ENCODE measurements at places on chromosomes 6 and 20. TPM values are rescaled to one million over a fixed set of nuclear protein-coding genes. Genes with fewer than 3 reads are reported as not detected.

Gene SLC22A16
- total RNA-seq, result not detected

Gene CASS4
- 0.09 TPM for total RNA-seq

Gene CTAGE9
- not detected for total RNA-seq

Gene SMPDL3A
- 2.5 TPM for total RNA-seq

Gene ANGPT4
- total RNA-seq, result 0.03 TPM

Gene POPDC3
- total RNA-seq, result 30.1 TPM

Gene VGLL2
- total RNA-seq, result not detected

Gene FRK
- 1.4 TPM for total RNA-seq

Gene SFT2D1
- 43.3 TPM for total RNA-seq

Gene PRRT1
- 0.71 TPM for total RNA-seq

Gene SLC17A3
- 1.4 TPM for total RNA-seq

Gene GHRH
- total RNA-seq, result not detected

Gene PRR18
- 0.17 TPM for total RNA-seq

Gene LY6G6D
- not detected for total RNA-seq

Gene MUC22
- total RNA-seq, result 0.05 TPM

Gene TPBG
- total RNA-seq, result 42.7 TPM

Gene XKR7
- total RNA-seq, result not detected

Gene SMOC2
- not detected for total RNA-seq

Gene RBM24
- total RNA-seq, result 9.3 TPM

Gene DEFB110
- total RNA-seq, result not detected

Gene C6orf132
- 1.7 TPM for total RNA-seq

Gene UNC5CL
- total RNA-seq, result 0.20 TPM

Gene WFDC5
- not detected for total RNA-seq

Gene KCNK15
- 0.62 TPM for total RNA-seq

Gene TNXB
- 0.92 TPM for total RNA-seq

Gene ELOVL4
- 1.5 TPM for total RNA-seq

Gene MOCS1
- total RNA-seq, result 1.3 TPM

Gene ADAM33
- total RNA-seq, result 0.06 TPM

Gene DDO
- total RNA-seq, result not detected

Gene ATP6V1G2
- 0.62 TPM for total RNA-seq

Gene TCF15
- total RNA-seq, result not detected

Gene ESR1
- not detected for total RNA-seq

Data from A549 treated with CpdA at 1 μM for 4 hours (cell line).